ENCODE measurements at places on chromosomes 3 and 15. TPM values are rescaled to one million over a fixed set of nuclear protein-coding genes. Genes with fewer than 3 reads are reported as not detected.
A peak's percentile ranks its signal among the peaks of the same experiment; 100 is the strongest.

Gene THRB
- total RNA-seq: 2.4 TPM

Gene ZNF620
- 15.1 TPM for total RNA-seq

- H3K4me3 ChIP-seq: no peak overlapping the region
- no peak overlapping the region for H3K27ac ChIP-seq
- no peak for DNase-seq
- H3K4me1 ChIP-seq: peaks cover 12% of the 10 kb centered on the region
These were observed 5.4 kb upstream of the C15orf61 start for GRCh38 chr15:67515557-67515956.

DNA sequence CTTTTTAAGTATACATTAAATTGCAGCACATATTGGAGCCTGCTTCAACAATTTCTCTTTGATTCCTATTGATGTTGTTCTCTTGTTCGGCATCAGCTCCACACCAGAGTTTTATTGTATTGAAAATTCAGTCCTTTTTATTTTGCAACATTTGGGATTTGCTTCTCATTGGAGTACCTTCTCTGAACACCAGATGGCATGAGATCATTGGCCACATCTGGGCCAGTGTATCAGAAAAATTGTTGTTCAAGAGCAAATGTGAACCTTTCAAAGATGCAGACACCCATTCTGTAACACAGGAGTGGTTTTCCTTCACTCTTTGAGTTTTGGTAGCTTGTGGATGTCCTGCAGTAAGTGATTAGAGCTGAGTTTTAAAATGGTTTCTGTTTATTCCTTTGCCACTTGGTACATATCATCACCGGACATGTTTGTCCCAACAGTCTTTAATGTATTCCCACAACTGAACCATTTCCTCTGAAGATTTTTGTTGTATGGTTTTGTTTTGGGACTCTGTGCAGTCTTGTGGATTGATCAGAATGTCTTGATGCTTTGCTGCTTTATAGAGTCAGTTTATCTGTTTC is 96.1 kb downstream of the MCTP2 start:
- DNase-seq: no peak
- H3K36me3 ChIP-seq: no peaks in the 10 kb centered on the region

DNA sequence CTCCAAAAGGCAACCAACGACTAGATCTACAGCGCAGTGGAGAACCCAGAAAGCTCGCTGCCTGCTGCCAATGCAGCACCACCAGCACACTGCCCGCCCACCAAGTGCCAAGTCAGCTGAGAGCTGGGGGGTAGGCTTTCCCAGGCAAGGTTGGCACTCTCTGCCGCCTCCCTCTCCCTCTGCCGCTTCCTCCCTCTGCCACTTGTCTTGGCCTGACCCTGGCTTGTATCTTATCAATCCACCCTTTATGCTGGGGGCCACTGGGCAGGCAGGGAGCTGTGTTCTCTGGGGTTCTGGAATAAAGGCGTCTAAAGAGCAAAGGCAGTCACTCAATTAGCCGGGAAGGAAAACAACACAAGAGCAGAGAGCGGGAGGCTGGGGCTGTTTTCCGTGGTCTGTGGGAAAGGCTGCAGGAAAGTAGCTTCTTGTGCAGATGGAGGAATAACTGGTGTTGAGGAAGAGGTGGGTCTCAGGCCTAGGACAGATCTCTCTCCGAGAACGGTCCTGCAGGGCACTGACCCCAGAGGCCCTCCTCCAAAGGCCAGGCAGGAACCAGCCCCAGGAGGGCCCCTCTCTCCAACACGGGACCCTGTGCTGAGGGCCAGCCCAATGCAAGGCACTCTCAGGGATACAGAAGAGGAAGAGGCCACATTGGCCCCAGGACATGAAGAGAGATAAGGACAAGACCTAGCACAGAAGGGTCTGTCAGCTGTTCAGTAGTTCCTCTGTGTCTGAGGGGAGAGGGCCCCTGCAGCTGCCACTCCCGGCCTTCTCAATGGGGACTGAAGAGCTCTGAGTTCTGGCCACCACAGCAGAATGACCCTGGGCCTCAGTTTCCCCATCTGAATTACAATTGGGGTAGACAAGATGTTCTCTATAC is 30.8 kb downstream of the ACSBG1 start:
- peaks cover 5% of the 10 kb centered on the region for H3K27me3 ChIP-seq
- no peak overlapping the region for H3K4me3 ChIP-seq
- no peak overlapping the region for H3K27ac ChIP-seq

DNA sequence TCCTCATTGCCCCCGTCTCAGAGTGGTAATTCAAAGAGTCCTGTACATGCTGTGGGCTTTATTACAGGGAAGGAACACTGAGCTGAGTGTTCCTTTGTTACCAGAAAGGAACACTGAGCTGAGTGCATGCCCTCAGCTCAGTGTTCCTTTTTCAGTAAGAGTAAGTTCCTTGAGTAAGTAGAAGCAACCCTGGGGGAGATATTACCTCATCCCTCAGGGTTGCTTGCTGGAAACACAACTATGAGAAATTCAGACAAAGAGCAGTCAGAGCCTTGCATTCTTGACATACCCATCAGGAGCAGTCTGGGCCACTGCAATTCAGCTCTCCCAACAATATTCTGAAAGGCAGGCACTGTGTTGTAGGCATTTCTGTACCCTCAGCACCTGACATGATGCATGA is 17.0 kb downstream of the CHRM5 start:
- H3K4me3 ChIP-seq: no peak overlapping the region
- no peaks in the 10 kb centered on the region for H3K36me3 ChIP-seq
- peak overlapping the region; percentile 85 for H3K27ac ChIP-seq

DNA sequence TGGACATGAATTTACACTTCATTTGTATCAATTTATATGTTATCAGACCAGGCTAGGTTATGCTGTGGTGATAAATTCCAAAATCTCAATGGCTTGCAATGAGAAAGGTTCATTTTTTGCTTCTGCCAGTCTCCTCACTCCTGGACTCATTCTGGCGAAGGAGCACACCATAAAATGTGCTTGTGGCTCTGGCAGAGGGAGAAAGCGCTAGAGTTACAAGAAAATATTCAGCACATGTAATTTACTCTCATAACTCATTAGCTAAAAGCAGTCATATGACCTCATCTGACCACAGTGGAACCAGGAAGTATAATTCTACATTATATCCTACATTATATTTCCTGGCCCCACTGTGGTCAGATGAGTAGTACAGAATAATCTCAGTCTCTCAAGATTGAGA is 193.8 kb downstream of the BCHE start:
- no peak overlapping the region for H3K4me3 ChIP-seq
- H3K27ac ChIP-seq: peak overlapping the region; percentile 73
- DNase-seq: no peak
- H3K27me3 ChIP-seq: no peaks in the 10 kb centered on the region
- H3K36me3 ChIP-seq: no peaks in the 10 kb centered on the region

Measured in mesothelial cell of epicardium (in vitro differentiated cells).